Colonic mucosa (tissue), 4 donors: ENCODE measurements at places on chromosomes 6 and 20.

- peak; percentile 67 for DNase-seq
These were observed 116.5 kb downstream of the TCP11 start for GRCh38 chr6:35024551-35025054.

GRCh38 chr6:112886415-112886814 is 539.3 kb downstream of the RFPL4B start:
- no peak for DNase-seq

- DNase-seq = no peak
These were observed 553.9 kb upstream of the POU3F2 start for GRCh38 chr6:98280492-98280891.

DNA sequence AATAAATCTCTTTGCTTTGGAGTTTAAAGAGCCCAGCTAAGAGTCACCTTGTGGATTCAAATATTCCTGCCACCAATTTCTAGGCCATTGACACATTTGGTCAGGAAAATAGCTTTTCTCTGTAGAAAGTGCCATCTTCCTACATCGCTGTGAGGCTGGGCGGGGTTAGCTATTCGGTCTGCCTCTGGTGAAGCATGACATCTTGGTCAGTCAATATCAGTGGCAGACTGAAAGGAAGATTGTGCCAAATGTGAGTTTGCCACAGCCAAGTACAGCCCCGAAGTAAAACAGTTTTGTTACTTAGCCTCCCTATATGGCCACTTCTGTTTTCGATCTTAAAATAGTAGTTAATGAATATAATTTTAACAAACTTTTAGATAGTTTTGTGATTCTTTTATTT is 65.5 kb upstream of the FABP7 start:
- no peak for DNase-seq

DNA sequence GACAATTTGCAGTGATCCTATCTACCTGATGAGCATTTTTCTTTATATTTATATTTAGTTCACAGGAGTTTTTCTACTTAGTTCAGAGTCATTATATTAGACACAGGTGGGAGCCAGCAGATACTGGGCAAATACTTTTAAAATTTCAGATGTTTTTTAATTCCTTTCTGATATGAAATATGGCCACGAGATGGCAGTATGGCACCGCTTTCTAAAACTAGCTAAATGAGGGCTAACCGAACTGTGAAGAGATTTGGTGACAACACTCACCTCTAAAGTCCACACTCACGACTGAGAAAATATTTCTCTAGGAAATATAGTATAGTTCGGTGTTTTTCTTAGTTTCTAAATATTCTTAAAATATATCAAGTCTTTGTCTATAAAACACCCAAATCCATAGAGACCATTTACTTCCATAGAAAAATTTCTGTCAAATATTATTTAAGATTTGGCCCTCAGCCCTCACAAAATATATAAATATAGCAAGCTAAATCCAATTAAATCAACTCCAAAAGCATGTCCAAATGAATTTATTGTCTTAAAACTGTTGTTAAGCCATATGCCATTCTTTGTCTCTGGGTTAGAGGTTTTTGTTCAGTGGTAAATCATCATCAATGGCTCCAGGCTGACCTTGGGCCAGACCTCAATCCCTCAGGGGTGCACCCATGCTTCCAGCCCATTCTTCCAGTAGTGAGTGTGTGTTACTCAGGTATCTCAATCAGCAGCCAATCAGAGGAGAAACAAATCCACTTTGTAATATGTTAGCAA is 63.6 kb downstream of the HUS1B start:
- peak; percentile 55 for DNase-seq

- peak; percentile 10 for DNase-seq
These were observed 36.2 kb downstream of the HLA-F start for GRCh38 chr6:29759457-29759856.

DNA sequence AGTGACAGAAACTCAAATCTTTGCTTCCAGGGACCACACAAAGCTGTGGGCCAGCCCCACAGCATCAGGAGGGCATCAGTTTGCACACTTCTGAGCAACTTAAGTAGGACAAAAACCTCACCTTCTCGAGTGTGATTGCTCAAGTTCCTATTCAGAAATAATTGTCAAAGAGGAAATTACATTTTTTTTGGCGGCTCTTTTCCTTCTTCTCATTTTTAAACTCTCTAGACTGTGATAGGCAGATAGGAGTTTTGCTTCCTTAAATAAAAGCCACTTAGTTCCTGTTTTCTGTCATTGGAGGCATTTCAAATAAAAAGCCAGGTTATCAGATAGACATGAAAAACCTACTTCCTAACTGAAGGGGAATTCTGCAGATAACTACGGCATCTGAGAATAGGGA is 11.2 kb upstream of the TAGAP start:
- no peak for DNase-seq

GRCh38 chr6:110044622-110045021 is 66.5 kb downstream of the GPR6 start:
- no peak for DNase-seq

DNA sequence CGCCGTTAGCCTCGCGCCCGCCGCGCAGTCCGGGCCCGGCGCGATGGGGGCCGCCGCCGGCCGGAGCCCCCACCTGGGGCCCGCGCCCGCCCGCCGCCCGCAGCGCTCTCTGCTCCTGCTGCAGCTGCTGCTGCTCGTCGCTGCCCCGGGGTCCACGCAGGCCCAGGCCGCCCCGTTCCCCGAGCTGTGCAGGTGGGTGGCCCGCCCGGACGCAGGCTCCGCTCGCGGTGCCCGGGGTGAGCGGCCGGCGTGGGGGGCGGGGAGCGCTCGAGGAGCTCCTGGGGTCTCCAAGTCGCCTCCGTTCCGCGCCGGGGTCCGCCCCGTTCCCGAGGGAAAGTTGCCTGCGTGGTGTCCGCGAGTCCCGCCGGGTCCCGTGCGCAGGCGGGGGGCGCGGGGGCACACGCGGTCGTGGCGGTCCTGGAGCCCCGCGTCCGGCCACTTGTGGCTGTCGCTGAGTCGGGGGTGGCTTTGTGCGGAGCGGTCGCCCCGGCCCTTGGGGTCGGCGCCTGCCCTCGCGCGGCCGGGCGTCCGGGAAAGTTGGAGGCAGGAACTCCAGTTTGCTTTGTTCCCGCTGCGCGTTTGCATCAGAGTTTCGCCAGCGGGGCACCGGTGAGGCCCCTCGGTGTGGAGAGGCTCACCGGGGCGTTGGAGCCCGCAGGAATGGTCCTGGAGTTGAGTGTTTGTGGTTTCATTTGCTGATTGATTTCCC is 476 bp downstream of the IGF2R start:
- no peak for DNase-seq

- DNase-seq = no peak
These were observed 57.2 kb downstream of the GFRA4 start for GRCh38 chr20:3606021-3606420.
